ENCODE measurements at places on chromosomes 7 and 10. TPM values are rescaled to one million over a fixed set of nuclear protein-coding genes. Genes with fewer than 3 reads are reported as not detected.

- DNase-seq, result no peak
These were observed 86.0 kb upstream of the MDFIC start for GRCh38 chr7:114835861-114836260.

- DNase-seq, result no peak
These were observed 148.7 kb downstream of the PKD1L1 start for GRCh38 chr7:47799524-47799923.

Gene SEPHS1
- total RNA-seq, result 44.7 TPM

Gene WEE2
- total RNA-seq, result not detected

Gene TOMM7
- 238 TPM for total RNA-seq

Gene PLEKHS1
- total RNA-seq, result not detected
